Stimulated activated memory B cell treated with anti-CD40 and anti-IgM and Interleukin-4, amounts not matched to agents 10 μg/mL and 1 μg/mL and 100 μg/mL, for 72 hours (primary cell): ENCODE measurements at places on chromosomes 6 and 20.
A peak's percentile ranks its signal among the peaks of the same experiment; 100 is the strongest.

DNA sequence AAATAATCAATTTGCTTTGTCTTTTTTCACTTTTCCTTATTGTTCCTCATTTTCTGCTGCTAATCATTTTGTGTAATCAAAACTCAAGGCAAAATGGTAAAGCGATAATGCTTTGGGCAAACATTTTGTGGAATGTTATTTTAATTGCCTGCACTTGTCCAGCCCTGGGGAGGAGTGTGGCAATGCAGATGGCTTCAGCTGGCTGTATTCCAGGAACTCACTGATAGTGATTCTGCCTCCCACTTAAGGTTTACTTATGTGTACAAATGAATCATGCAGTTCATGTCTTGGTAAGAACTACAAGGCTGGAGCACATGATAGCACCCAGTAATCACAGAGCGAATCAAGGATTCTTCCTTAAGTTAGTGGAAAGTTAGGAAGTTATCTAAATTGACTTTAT, 107.8 kb downstream of the COL19A1 start:
- no peak overlapping the region for H3K4me3 ChIP-seq
- H3K36me3 ChIP-seq: peaks cover 31% of the 10 kb centered on the region
- H3K27me3 ChIP-seq: no peaks in the 10 kb centered on the region
- H3K27ac ChIP-seq: no peak overlapping the region
- ATAC-seq: no peak

GRCh38 chr20:16229813-16230212, 343.4 kb downstream of the KIF16B start:
- peaks cover 8% of the 10 kb centered on the region for H3K27me3 ChIP-seq
- no peak overlapping the region for H3K27ac ChIP-seq
- no peaks in the 10 kb centered on the region for H3K36me3 ChIP-seq
- H3K4me1 ChIP-seq: no peaks in the 10 kb centered on the region
- H3K4me3 ChIP-seq: no peak overlapping the region
- no peak for ATAC-seq

- no peak overlapping the region for H3K27ac ChIP-seq
- peaks cover 22% of the 10 kb centered on the region for H3K4me1 ChIP-seq
- peak overlapping the region; percentile 11 for H3K4me3 ChIP-seq
- H3K36me3 ChIP-seq: no peaks in the 10 kb centered on the region
- peak; percentile 46 for ATAC-seq
Observed at GRCh38 chr20:31861135-31861384, 9.3 kb downstream of the DUSP15 start.

GRCh38 chr6:18279422-18279821, 15.1 kb upstream of the DEK start:
- no peak for ATAC-seq
- peaks cover 58% of the 10 kb centered on the region for H3K27me3 ChIP-seq
- no peak overlapping the region for H3K4me3 ChIP-seq

- no peak overlapping the region for H3K4me3 ChIP-seq
- ATAC-seq: peak; percentile 72
- peaks cover 36% of the 10 kb centered on the region for H3K36me3 ChIP-seq
Observed at GRCh38 chr6:157614026-157614568, 208.9 kb upstream of the SNX9 start.

- H3K4me3 ChIP-seq: peak overlapping the region; percentile 91
- no peaks in the 10 kb centered on the region for H3K36me3 ChIP-seq
- H3K4me1 ChIP-seq: peaks cover 20% of the 10 kb centered on the region
- H3K27ac ChIP-seq: no peak overlapping the region
- no peaks in the 10 kb centered on the region for H3K27me3 ChIP-seq
Observed at GRCh38 chr6:79079561-79080041, 1.5 kb upstream of the PHIP start.

DNA sequence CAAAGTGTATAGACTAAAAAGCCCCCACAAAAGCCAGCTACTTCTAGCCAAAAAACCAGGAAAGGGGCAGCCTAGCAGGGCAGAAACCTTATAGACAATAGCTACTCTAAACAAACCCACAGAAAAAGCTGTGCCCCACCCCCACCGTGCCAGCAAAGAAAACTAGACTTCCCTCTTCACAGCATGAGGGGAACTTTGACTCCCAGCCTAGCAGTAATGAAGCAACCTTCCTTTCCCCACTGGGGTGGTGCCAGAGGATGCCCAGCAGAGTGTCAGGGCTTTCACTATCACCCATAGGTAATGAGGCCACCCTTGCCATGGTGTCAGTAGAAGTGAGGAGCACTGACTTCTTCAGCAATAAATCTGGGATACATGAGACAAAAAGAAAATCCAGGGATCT, 99.0 kb upstream of the LGSN start:
- peaks cover 7% of the 10 kb centered on the region for H3K36me3 ChIP-seq
- peaks cover 10% of the 10 kb centered on the region for H3K4me1 ChIP-seq
- H3K4me3 ChIP-seq: no peak overlapping the region
- no peak for ATAC-seq

DNA sequence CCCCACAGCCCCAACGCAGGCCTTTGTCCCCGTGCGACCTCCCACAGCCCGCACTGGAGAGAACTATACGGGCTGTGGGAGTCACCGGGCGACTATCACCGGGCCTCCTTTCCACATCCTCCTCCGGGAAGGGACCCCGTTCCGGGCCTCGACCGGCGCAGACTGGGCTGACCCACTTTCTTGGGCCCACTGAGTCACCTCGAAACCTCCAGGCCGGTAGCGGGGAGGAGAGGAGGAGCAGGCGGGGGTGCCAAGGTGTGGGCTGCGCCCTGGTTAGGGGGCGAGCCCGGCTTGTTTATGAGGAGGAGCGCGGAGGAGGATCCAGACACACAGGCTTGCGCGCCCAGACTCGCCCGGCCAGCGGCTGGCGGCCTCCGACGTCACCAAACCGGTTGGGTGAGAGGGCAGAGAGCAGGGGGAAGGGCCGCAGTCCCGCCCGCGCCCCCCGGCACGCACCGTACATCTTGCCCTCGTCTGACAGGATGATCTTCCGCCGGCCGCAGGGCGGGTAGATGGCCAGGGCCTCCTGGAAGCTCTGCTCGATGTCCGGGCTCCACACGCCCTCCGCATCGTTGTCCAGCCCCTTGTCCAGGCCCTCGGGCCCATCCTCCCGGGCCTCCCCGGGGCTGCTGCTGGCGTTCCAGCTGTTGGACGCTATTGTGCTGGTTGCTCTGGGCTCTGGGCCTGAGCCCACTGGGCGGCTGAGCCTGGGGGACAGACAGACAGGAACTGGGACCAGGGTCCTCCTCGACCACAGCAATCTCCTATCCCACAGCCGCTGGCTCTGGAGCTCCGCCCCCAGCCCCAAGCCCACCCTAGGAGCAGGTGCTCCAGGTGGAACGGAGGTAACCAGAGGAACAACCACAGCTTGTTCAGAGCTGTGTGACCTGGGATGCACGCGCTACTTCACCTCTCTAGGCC, 10.6 kb downstream of the TEAD3 start:
- no peak overlapping the region for H3K4me3 ChIP-seq
- H3K27ac ChIP-seq: no peak overlapping the region
- ATAC-seq: no peak
- H3K27me3 ChIP-seq: no peaks in the 10 kb centered on the region
- H3K4me1 ChIP-seq: peaks cover 9% of the 10 kb centered on the region

DNA sequence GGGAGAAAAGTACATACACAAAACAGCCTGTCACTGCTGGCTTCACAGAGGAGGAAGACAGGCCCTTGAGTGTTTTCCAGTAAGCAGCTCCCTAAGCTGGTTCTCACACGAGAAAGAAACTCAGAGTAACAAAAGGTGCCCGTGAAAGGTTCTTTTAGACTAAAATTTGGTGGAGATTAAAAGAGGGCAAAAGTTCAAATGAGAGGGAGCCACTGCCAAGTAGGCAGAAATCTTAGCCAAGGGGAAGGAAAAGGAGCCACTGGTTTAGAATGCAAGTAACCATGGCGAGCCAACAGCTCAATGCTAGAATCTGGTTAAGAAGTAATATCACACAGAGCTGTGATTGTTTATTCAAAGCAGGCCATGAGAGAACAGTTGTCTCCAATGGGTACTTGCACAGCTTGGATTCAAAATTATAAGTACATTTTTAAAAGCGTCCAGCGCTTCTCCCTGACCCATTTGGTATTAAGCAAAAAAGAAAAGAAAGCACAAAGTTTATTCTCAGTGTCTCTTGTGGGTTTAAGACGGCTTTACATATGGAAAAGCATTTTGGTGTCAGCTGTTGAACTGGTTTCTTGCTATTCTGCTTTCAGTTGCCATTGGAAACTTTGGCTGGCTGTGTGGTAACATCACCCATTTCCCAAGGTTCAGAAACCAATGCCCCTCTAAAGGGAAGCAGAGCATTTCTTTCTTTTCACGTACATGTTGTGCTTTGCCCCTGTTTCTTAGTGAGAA, 648.5 kb downstream of the RNF144B start:
- H3K27ac ChIP-seq: no peak overlapping the region
- no peaks in the 10 kb centered on the region for H3K4me1 ChIP-seq
- no peaks in the 10 kb centered on the region for H3K27me3 ChIP-seq
- no peak for ATAC-seq
- H3K4me3 ChIP-seq: no peak overlapping the region

- ATAC-seq: no peak
- no peak overlapping the region for H3K27ac ChIP-seq
- H3K4me3 ChIP-seq: no peak overlapping the region
- H3K27me3 ChIP-seq: no peaks in the 10 kb centered on the region
- H3K4me1 ChIP-seq: no peaks in the 10 kb centered on the region
- no peaks in the 10 kb centered on the region for H3K36me3 ChIP-seq
Observed at GRCh38 chr6:145339089-145339488, 396.2 kb downstream of the EPM2A start.

DNA sequence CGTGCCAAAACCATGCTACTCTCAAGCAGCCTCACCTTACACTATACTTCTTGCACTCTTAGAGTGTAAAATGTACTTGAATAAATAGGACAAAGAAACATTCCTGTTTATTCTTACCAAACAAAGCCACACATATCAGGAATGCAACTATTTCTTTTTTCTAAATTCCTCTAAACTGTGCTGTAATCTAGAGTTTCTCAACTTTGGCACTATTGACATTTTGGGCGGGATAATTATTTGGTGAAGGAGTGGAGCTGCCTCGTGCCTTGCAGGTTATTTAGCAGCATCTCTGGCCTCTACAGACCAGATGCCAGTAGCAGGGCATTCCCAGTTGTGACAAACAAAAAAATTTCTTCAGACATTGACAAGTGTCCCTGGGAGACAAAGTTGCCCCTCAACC, 86.9 kb downstream of the PHACTR1 start:
- H3K27me3 ChIP-seq: peaks cover 45% of the 10 kb centered on the region
- H3K4me3 ChIP-seq: no peak overlapping the region
- no peaks in the 10 kb centered on the region for H3K36me3 ChIP-seq
- H3K27ac ChIP-seq: no peak overlapping the region
- ATAC-seq: no peak

DNA sequence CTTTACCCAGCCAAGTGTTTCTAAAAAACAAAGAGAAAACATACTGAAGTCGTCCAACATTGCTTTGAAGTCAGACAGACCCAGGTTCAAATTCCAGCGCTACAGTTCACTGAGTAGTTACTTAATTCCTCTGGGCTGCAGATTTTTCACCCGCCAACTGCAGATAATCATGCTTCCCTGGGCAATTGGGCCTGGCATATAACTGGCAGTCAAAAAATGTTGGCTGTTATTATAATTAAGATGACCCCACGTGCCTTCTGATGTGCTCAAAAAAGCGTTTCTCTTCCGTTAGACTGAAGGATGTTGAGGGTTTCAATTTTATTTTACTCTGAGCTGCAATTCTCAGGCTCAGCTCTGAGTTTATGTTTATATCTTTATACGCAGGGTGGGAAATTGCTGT, 156.1 kb upstream of the CITED2 start:
- no peak for ATAC-seq
- no peaks in the 10 kb centered on the region for H3K36me3 ChIP-seq
- peaks cover 10% of the 10 kb centered on the region for H3K4me1 ChIP-seq
- no peak overlapping the region for H3K4me3 ChIP-seq

GRCh38 chr20:56414842-56415765, 3.0 kb downstream of the CASS4 start:
- no peaks in the 10 kb centered on the region for H3K27me3 ChIP-seq

DNA sequence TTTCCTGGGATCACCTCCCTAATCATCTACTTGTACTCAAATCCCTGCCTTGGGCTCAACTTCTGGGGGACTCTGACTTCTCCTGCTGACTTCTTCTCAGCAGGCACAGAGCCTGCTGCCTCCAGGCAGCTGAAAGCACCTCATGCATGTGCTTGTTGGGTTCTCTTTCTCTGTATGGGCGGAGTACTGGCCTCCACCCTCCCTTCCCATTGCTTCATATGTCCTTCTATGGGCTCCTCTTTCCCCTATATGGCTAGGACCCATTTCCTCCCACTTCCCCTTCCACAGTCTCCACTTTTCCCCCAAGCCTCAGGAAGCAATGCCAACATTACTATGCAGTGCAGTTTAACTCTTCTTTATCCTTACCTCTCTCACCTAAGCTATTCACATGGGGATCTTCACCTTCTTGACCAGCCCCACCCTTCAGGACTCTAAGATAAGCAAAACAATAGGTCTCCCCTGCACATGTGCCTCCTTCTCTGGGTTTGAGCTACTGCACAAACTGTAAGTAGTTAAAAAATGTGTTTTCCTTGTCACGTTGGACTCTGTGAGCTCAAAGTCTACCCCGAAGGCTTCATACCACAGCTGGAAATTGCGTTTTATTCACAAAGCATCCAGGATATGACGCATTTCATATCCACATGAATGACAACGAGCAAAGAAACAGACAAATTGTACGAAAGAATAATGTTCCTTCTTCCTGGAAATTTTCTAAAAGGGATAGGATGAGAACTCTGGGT, 93.7 kb downstream of the CDS2 start:
- no peak overlapping the region for H3K27ac ChIP-seq
- ATAC-seq: no peak
- H3K27me3 ChIP-seq: peaks cover 7% of the 10 kb centered on the region
- H3K4me3 ChIP-seq: no peak overlapping the region

- H3K36me3 ChIP-seq: no peaks in the 10 kb centered on the region
- ATAC-seq: no peak
- no peaks in the 10 kb centered on the region for H3K4me1 ChIP-seq
- peaks cover 16% of the 10 kb centered on the region for H3K27me3 ChIP-seq
- H3K27ac ChIP-seq: no peak overlapping the region
Observed at GRCh38 chr6:161415302-161415855, 141.5 kb upstream of the AGPAT4 start.

DNA sequence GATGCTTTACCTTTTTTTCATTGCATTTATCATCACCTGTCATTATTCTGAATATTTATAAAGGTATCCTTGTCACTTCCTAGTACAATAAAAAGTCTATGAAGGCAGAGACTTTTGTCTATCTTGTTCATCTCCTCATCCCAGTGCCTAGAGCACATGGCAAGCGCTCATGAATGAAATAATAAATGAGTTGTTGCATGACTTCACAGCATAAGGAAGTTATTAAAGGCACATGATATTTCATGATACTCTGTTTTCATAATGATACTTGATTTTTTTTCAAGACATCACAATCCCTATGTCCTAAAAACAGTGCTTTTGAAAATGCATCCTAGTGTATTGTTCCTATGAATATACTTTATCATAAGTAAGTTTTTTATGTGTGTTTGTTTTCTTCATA, 310.6 kb upstream of the RSPO3 start:
- H3K4me1 ChIP-seq: no peaks in the 10 kb centered on the region
- H3K4me3 ChIP-seq: no peak overlapping the region
- no peak for ATAC-seq
- H3K27ac ChIP-seq: no peak overlapping the region
